Left hindlimb (tissue), 1 donor: ENCODE measurements at places on chromosomes 5 and 9.

DNA sequence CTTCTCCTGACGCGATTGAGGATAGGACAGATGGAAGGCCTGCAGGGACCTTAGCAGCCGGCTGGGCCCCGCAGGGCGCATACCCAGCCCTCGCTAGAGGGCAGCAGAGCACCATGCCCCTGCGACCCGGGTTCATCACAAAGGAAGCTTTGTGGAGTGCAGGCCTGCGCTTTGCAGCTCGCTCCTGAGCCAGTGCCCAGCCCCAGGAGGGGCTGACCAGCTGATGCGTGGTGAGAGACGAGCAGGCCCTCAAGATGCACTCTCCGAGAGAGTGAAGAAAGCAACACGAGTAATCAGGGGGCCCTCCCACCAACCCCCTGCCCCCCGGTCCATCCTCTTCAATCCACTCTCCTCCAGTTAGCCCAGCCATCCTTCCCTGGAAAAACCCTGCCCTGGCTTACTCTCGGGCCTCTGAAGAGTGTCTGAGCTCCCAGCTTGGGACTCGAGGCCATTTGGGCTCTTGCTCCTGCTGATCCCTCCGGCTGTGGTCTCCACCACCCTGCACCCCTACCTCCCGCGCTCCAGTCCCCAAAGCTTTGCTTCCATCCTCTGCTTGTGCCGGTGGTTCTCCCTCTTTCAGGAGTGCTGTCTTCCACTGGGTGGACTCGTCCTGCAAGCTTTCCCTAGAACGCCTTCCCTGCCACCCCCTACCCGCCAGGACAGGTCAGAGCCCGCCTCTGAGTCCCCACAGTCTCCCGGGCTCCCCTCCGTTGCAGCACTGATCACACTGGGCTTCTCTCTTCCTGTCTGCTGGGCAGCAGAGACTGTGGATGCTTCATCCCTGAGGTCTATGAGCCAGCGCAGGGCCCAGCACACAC, 9.1 kb upstream of the KIF12 start:
- DNase-seq, result peak; percentile 87

DNA sequence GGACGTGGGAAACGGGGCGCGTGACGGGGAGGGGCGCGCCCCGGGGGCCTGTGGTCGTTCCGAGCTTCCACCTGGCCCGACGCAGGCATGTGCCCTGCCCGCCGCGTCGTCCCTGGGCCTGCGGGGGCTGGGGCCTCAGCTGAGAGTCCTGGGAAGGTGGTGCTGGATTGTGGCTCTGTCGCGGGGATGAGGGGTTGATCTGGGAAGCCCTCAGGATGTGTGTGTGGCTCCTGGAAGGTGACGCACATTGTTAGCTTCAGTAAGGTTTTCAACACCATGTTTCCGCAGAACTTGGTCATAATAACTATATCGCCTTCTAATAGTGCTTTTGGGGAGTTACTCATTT, 589.1 kb downstream of the MTRR start:
- peak; percentile 27 for DNase-seq

- no peak for DNase-seq
Measured at GRCh38 chr9:8115570-8115969, 316.0 kb upstream of the DMAC1 start.

- DNase-seq, result no peak
Measured at GRCh38 chr9:107274096-107274495, 9.0 kb upstream of the RAD23B start.

GRCh38 chr9:127848756-127849504, 5.5 kb downstream of the ENG start:
- DNase-seq, result no peak

DNA sequence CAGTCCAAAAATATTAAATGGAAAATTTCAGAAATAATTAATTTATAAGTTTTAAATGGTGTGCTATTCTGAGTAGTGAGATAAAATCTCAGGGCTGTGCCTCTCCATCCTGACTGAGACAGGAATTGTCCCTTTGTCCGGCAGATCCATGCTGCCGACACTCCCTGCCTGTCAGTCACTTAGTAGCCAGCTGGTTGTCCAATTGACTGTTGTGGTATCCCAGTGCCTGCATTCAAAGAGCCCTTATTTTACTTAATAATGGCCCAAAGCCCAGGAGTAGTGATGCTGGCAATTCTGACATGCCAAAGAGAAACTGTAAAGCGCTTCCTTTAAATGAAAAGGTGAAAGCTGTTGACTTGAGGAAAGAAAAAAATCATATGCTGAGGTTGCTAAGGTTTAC, 157.5 kb downstream of the ENC1 start:
- DNase-seq, result no peak

GRCh38 chr5:82097-82496, 9.9 kb upstream of the PLEKHG4B start:
- no peak for DNase-seq

DNA sequence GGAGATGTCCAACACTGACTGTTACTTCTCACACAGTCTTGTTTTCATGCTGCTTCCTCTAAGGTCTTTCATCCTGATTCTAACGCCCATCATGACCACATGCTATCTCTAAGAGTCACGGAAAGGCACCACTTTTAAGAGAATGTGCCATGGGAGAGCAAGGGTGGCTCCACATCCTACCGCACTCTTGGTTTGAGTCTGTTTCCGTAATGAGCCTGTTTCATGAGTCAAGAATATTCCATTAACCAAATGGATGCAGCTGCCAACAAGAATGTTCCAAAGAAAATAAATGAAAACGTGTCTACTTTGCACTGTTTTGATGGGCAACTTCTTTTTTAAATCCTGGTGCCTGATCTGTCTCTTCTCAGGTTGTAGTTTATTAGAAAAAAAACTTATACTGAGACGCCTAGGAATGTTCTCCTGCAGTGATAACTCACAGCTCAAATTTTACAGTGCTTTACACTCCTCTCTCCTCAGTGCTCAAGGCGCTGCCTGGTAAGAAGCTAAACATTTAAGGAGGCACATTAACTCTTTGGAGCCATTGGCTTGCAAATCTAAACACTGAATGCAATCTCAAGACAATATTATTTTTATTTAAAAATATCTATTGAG, 124.3 kb downstream of the FGF1 start:
- no peak for DNase-seq

DNA sequence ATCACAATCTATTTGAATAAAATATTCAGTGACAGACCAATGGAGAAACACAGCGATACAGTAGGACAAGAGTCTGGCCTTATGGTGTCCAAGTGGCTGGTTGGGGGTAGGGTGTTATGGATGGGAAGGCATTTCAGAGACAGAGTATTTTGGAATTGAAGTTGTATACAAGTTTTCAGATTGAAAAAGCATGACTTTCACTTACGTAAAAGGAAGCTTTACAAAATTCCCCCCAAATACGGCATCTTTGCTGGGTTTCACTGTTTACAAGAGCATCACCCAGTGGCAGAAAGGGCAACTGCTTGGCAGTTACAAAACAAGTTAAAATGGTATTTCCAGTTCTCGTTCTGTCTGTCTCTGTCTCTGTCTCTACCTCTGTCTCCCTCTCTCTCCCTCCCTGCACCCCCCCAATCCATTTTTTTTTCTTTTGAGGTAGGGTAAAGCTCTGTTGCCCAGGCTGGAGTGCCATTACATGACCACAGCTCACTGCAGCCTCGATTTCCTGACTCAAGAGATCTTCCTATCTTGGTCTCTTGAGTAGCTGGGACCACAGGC, 86.2 kb downstream of the PTPN3 start:
- DNase-seq, result no peak

DNA sequence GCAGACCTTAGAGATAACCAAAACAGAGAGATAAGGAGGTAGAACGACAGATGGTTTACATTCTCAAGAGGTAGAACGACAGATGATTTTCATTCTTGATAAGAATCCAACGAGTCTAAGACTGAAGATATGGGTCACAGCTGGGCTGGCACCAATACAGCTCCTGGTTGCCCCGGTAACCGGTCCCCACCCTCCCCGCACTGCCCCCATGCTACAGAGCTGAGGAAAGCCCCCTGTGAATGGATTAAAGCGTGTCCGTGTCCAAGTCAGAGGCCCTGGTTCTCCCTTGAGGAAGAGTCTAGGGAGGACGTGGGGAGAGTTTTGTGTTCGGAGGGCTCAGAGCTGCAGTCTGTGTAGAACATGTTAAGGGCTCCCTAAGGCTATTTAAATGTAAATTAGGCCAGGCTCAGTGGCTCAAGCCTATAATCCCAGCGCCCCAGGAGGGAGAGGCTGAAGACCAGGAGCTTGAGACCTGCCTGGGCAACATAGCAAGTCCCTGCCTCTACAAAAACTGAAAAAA, 8.1 kb downstream of the IDNK start:
- DNase-seq, result no peak

GRCh38 chr5:168713051-168713450, 133.9 kb upstream of the PANK3 start:
- no peak for DNase-seq

DNA sequence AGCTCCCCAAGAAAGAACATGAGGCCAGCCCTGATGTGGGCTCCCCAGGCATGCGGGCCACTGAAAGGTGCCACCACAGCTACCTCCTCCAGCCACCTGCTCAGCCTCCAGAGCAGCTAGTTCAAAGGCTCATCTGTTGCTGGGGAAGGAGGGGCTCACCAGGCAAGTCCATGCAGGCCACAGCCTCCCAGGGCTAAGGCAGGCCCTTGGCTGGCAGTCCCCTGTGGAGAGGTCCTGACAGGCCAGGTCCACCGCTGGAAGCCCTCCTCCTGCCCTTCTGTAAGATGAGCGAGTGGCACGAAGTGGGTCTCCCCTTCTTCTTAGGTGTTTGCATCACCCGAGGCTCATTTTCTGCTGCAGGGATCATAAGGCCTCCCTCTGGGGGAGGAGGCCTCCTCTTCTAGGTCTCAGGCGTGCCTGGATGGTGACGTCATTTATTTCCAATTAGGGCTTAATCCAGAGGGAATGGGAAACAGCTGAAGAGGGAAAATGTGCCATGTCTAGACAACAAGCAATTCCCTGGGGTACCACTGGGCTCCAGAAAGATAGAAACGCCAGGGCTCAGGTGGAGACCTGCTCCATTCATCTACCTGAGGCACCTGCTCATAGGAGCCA, 91.6 kb downstream of the CFAP90 start:
- DNase-seq, result no peak

- no peak for DNase-seq
Measured at GRCh38 chr5:6389946-6390530, 11.7 kb upstream of the MED10 start.

DNA sequence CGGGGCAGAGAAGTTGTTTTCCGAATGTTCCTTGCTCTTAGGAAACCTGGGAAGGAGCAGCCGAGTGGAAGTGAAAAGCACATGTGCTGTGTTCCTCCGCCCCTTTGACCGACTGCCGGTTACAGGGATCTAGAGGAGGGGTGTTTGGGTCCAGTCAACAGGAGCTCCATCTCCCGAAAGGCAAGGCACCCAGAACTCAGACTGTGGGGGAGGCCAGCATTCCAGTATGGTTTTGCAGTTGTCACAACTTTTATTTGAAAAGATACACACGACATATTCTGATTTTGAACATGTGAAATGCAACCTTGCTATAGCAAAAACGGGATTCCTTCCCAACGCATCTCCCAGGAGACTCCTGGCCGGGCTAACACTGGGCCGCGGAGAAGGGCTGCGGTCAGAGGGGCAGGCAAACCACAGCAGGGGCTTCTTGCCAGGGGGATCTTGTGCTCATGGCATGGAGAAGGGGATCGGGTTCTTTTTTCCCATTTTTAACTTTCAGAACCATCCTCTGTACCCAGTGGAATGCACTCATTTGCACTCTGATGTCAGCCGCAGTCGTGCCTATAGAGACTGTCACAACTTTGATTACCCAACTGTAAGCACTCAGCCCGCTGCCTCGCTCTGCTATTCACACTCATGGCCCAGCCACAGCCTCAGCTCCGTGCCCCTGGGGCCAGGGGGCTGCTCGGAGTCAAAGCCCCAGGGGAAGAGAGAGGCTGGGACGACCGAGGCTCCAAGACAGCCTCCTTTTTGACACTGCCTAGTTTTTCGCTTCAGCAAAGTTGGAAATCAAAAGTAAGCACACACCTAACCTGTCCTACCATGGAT, 3.9 kb downstream of the QRFP start:
- peak; percentile 22 for DNase-seq

GRCh38 chr5:53397845-53398244, 82.6 kb upstream of the FST start:
- no peak for DNase-seq

GRCh38 chr9:90927496-90927895, 125.9 kb downstream of the SYK start:
- no peak for DNase-seq

GRCh38 chr5:135655468-135655815, 76.7 kb upstream of the CXCL14 start:
- DNase-seq, result peak; percentile 74

DNA sequence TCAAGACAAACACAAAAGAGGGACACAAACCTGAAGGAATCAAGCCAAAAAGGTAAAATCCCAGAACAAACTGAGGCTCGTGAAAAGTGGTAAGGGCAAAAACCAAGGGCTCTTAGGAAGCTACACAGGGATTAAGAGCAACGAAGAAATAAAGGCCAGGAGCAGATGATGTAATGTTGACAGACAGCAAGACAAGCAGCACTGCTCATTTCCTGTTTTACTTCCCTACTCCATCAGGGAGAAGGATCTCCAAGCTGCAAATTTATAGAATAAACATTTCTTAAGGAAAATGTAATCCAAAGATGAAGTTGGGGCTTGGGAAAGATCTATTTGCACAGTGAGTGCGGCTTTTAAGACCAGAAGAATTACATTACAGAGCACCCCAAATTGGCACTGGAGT, 182.3 kb upstream of the MAP1B start:
- no peak for DNase-seq
